Left colon (tissue), 2 donors: ENCODE measurements at places on chromosomes 2 and 18.

DNA sequence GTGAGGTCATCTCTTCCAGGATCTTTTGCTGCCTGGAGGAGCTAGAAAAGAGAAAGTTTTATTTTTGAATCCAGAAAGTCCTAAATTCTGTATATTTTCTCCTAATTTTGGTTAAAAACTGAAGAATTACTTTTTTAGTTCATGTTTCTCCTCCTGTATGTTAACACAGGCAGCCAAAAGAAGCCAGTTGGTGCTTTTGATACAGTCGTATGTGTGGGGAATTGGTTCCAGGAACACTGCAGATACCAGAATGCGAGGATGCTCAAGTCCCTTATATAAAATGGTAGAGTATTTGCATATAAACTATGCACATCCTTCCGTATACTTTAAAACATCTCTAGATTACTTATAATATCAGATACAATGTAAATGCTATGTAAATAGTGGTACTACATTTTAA, 22.6 kb upstream of the ADAM23 start:
- no peak for DNase-seq

- DNase-seq: no peak
Observed at GRCh38 chr2:15662026-15662425, 70.4 kb downstream of the DDX1 start.

GRCh38 chr18:59779979-59780378, 82.8 kb upstream of the CCBE1 start:
- no peak for DNase-seq

DNA sequence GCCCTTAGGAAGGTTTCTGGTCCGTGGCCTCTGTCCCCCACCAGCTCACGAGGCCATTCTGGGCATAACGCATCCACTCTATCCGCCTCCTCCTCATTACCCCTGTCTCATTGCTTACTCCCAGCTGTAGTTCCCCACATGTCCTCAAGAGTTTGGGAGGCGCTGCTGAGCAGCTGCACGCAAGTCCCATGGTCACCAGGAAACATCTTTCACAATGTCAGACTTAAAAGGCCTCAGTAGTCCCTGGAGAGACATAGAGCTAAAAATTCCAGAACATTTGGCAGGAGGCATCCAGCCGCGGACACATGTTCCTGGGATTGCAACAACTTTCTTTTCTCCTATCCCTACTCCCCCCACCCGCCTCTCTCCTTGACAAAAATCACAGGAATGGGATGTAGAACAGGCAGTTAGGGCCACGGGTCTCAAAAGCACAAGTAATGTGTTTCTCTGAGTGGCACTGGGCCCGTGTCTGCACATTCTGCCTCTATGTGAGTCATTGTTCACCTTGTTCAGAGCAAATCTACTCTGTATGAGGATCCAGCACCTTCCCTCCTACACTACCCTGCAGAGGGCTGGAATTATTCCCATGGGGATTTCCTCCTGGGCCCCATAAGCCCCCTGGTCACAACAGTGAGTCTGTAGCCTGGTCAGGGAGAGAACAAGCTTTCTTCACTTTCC, 8.1 kb downstream of the LBH start:
- peak; percentile 76 for DNase-seq

DNA sequence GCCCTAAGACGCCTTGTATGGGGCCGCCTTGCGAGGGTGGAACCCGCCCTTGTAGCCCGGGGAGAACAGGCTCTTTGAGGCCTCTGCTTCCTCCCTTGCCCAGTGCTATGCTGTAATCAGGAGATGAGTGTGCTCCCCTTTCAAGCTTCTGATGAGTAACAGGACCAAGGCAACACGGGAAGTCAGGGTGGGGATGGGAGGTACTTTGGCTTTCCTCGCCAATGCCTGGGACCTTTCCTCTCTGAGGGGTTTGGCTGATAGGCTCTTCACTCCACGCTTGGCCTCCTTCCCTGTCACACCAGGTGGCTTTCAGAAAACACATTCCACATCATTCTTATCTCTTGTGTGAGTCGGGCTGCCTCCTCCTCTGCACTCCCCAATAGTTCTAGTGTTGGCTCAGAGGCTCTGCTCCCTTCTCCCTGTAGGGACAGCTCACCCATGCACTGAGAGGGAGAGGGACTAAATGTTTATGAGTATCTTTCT, 223.7 kb upstream of the TRIB2 start:
- DNase-seq: no peak

DNA sequence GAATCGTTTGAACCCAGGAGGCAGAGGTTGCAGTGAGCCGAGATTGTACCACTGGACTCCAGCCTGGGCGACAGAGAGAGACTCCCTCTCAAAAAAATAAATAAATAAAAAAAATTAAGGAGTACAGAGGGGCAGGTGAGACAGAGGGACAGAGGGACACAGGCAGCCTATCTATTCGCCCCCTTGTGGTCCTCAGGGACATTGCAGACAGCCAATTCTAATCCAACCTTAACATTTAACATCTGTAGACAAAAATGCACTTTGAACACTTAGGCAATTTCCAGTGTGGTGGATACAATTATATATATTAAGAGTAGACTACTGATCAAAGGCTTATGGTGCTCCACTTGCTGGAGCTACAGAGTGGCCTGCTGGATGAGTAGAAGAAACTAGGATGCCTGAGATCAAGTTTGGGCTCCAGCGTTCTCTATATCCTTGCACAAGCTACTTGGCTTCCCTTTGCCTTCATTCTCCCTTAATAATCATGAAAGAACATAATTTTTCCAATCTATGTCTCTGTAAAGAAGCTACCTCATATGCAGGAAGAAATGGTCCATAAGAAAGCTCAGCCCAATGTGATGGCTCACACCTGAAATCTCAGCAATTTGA, 8.2 kb upstream of the SMARCAL1 start:
- DNase-seq: no peak

GRCh38 chr2:200345975-200346374, 39.5 kb downstream of the SPATS2L start:
- no peak for DNase-seq

- no peak for DNase-seq
Observed at GRCh38 chr2:109226128-109226527, 97.1 kb downstream of the SH3RF3 start.

DNA sequence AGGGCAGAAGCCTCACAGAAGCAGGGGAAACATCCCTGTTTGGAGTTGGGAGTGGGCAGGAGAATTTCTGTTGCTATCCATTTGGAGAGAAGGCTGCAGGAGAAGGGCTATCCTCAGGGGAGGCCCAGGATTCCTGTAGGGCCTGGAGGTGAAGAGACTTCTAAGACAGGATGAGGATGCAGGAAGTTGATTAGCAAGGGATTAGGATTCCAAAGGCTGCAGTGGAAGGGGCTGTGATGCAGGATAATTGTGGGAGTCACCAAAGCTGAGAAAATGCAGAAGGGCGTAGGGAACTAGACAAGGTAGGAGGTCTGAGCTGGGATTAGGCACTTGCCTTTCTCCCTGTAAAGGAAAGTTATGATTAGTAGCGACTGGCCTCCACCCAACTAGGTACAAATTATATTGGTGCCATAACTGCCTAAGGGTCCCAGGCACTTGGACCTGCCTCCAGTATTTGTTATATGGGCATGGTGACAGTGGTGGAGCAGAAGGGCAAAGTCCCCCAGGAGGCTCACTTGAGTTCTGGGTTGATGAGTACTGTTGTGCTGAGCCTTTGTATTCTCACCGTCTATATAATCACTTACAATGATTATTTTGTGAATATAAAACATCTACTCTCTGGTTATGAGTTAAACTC, 96.4 kb upstream of the MSTN start:
- DNase-seq: peak; percentile 51

DNA sequence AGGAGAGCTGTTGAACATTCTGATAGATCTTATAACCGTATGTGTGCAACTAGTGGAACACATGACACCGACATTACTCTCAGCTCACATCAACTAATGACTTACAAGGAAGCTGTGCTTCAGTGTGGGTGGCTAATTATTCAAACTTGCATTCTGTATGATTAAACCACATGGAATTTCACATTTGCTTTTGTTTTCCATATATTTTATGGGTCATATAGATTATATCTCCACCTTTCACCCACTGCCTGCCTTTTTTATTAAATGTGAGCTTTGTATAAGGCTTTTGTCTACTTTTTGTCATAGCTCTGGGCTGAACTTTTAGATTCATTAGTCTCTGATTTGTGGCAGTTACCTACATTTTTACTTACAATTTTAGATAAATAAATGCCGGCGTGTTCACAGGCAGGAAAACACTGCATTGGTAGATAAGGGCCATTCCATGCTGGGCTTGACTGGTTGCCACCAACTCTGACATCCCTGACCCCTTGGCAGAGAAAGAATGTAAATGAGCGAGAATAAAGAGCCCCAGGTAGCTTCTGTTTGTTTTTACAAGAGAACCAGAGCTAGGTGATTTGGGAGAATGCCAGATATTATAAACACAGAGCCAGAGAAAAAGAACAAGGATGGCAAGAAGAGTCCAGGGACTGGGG, 35.7 kb downstream of the LYPD6 start:
- DNase-seq: peak; percentile 6

GRCh38 chr2:70328921-70329561, 27.2 kb upstream of the FAM136A start:
- peak; percentile 83 for DNase-seq

- DNase-seq: no peak
Observed at GRCh38 chr2:40859617-40860016, 407.7 kb upstream of the SLC8A1 start.

DNA sequence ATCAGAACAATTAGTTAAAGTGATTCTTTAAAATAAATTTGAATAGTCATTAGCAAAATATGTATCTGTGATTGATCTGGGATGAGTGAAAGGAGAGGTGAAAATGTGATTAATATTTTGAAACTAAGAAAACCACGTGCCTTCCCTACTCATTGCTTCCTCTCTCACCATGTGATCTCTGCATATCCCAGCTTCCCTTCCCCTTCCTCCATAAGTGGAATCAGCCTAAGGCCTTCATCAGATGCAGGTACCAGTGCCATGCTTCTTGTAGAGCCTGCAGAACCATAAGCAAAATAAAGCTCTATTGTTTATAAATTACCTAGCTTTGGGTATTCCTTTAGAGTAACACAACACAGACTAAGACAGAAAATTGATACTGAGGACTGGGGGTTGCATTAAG, 11.2 kb upstream of the STAT1 start:
- DNase-seq: no peak

DNA sequence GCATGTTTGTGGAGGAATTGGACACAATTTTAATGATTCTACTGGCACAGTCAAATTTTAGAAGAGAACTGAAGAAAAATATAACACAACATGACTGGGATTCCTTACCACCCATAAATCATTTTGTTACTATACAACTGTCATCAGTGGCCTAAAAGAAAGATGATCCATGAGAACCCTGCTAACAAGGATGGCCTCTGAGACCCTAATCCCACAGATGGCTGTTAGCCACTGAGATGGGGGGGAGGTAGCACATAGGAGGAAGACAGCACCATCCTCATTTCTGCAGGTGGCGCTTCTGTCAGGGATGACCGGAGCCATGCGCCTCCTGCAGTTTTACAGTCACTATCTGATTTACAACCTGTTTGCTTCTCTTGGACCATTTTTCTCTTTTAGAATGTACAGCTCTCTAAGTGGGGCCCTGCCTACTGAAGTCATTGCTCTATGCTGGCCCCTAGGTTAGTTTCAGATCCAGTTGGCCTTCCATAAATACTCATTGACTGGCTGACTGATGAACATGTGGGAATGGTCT, 279.8 kb downstream of the NAPG start:
- no peak for DNase-seq

DNA sequence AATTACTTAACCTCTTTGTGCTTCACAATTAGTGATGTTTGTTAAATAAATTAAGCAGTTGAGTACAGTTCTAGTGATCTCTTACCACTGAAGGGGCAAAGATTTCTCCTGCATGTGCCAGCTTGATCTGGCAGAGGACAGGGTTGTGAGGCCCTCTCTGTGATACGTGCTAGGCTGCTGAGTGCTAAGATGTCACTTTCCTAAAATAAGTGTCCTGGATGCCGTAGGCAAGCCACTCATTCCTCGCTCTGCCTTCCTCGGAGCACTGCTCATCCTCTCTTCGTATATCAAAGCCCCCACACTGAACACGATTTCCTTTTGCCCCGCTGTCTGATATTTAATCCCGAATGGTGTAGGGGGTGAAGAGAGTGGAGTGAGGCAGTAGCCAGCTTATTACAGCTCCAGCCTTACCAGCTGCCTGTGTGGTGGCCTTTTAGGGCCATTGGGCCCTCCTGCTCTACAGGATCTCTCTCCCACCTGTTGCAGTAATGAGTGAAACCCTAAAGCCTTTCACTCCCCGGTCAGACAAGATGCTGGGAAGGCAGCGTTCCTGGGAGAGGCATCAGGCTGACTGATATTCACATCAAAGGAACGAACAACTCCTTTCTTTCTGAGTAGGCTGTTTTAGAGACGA, 40.5 kb downstream of the PTPRM start:
- no peak for DNase-seq

DNA sequence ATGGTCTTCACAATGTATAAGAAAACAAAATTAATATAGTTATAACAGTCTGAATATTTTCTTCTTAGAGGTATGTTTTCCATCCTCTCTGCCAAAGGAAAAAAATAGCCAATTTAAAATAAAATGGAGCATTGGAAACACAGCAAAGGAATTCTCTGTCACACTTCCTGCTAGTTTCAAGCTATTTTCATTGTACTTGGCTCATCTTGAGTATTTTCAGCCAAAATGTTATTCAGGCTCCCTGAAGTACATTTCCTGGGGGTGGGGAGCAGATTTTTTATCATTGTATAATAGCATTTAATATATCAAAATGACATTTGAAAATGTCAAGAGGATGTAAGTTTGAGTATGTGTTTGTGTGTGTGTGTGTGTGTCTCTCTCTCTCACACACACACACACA, 463.6 kb upstream of the REG3G start:
- DNase-seq: no peak

DNA sequence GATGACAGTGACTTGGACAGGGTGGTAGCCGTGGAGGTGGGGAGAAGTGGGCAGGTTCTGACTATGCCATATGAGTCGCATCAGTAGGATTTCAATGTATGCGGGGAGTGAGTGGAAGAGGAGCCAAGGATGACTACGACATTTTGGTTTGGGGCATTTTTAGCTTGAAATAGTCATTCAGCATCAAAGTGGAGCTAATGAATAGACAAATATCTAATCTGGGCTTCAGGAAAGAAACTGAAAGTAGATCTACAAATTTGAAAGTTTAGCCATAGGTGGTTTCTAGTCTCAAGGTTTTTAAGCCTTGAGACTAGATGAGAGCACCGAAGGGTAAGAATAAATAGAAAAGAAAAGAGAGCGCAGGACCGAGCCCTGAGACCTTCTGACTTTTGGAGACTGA, 58.3 kb downstream of the FEZ2 start:
- no peak for DNase-seq
